Substantia nigra (tissue), 51 donors: ENCODE measurements at places on chromosomes 3 and 15.
A peak's percentile ranks its signal among the peaks of the same experiment; 100 is the strongest.

DNA sequence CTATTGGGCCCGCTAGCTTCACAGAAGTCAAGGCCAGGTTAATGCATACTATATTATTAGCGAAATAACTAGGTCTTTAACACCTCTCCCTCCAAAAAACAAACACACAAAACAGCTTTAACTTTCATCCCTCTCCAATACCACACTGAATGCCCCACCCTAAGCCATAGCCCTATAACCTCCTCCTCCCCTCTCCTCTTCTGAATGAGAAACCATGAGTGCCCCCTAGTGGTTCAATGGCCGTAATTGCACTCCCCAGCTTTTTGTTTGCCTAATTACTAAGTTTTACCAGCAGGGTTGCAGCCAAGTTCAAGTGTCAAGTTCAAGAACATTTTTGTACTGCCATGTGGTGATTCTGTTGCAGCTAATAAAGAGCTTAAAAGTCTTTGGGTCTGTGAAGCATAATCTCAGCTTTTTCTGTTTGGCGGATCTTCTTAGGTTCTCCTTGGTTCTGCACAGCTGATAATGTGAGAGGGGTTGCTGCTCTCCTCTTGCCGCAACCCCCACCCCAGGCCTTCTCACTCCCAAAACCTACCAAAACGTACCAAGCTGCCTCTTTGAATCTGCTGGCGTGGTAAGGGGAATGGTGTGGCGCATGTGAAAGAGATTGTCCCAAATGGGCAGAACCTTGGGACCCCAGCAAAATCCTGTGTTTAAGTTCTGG, 57.9 kb downstream of the RPL22L1 start:
- DNase-seq, result peak; percentile 67

GRCh38 chr3:172530101-172530561, 6.9 kb upstream of the TNFSF10 start:
- DNase-seq, result no peak

GRCh38 chr15:90295270-90295648, 29.8 kb downstream of the NGRN start:
- DNase-seq, result no peak

GRCh38 chr3:184642631-184643285, 69.1 kb downstream of the MAGEF1 start:
- DNase-seq, result no peak

DNA sequence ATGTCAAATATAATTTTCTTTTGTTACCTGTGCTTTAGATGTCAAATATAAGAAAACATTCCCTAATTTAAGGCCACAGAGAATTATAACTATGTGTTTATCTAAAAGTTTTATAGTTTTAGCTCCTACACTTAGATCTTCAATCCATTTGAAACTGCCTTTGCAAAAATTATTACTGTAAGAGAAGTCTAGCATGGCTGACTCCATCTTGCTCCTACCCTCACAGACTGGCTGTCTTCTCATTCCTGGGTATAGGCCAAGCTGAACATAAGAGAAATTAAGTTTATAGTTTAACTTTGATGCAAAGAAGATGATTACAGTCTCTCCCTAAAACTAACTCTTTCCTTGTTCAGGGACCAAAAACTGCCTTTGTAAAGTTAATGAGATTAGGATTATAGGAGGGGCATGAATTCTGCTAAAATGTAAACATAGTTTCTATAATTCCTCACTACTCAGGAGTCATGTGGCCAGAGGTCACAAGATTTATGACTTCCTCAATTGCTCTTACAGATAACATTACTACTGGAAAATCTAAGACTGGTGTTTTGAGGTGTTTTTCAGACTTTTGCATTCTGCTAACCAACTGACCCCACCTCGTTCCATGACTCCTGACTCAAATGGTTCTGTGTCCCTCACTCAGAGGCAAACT, 184.0 kb downstream of the BCHE start:
- DNase-seq, result no peak

DNA sequence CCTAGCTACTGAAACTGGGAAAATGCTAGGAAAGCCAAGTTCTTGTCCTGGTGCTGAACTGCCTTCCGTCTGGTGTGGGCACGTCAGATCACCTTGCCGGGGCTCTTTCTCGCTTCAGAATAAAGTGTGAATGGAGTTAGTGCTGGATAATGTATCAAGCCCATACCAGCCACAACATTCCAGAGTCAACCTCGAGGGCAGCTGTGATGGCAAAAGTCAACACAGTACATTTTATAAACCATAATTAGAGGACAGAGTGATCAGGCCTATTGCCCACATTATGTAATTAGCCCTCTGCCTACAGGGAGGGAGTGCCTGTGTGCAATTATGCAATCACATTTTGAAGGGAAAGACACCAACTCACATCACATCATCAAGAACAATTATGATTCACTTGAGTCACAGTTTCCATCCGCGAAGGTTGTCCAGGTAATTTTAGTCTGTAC, 165.2 kb downstream of the RORA start:
- DNase-seq, result no peak

- no peak for DNase-seq
Measured at GRCh38 chr15:78977091-78977571, 32.3 kb upstream of the CTSH start.

DNA sequence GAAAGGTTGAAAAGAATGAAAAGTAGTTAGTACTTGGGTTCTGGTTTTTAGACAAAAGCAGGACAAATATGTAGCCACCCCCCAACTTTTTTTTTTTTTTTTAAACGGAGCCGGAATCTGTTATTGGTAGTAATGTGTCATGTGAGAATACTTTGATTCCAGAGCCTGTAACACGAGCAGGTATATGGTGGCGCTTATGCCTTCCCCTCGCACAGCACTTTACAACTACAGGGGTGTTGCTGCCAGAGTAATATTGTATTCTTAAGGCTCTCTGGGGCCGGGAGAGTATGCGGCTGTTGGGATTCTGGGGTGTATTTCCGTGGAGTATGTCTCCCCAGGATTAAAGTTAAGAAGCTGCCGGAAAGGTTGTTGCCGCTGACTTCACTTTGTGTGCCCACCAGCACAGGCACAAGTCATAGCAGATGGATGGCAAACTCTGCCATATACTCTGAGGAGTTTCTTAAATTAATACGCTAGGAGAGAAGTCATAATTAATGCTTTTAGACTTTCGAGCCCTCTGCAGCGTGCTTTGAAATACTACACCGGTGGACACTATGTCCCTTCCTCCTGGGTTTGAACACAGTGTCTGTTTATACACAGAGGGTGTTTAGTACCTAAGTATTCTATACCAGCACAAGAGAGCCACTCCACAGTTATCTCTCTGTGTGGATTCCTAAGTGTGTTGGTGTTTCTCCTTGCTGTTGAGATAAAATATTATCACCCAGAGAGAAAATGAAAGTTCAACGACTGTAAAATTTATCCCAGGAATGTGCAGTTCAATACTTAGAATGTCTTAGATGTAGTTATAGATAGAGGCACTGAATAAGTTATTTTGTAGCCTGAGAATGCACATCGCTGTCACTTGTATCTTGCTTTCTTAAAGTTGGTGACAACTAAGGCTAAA, 1.4 kb downstream of the MBNL1 start:
- no peak for DNase-seq

- DNase-seq, result no peak
Measured at GRCh38 chr3:23496165-23496564, 293.0 kb downstream of the UBE2E2 start.

DNA sequence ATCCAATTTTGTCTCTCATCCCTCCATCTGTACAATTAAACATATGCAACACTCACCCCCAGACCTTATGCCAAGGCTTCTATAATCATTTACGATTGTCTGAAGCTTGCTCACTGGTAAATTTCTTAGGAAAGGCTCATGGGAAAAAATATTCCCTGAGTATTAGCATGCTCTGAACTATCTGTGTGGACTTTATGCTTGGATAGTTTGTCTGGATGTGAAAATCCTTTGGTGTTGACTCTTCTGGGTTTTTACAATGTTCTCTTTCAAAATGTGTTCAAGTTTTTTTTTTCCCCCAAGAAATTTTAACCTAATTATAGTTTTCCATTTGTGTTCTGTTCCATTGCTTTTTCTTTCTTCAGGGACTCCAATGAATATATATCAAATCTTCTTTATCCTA, 19.9 kb upstream of the TTBK2 start:
- DNase-seq, result no peak

GRCh38 chr15:74795966-74796625, 14.2 kb downstream of the CSK start:
- DNase-seq, result no peak

- no peak for DNase-seq
Measured at GRCh38 chr3:178392511-178392926, 143.7 kb upstream of the KCNMB2 start.

DNA sequence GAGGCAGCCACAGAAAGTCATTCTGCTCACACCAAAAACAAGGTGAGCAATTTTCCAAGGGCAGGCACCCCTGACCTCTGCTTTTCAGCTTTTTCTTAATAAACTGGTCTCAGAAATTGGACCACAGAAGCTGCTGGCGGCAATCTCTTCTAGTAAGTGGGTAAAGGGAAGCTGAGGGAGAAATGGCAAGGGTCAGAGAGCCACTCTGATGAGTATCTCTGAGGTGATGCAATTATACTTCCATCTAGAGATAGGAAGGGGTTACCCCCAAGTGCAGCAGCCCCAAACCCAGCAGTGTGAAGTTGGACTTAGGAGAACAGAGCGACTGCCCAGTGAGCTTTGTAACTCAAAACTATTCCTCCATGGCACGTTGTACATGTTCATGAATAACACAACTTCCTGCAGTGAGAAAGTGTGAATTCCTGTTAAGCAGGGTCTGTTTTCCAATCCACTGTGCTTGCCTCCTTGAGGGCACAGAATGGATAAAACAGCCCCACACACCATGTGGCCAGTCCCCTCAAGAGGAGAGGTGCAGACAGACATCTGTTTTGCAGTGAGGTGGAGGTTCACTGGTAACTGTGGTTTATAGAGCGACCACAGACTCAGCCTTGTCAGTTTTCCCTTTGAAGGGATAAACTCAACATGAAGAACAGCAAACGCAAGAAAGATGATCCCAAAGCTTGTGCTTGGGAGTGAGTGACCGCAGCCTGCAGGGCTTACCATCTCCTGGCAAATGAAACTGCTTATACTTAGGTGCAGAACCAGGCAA, 683.4 kb upstream of the CFAP20DC start:
- DNase-seq, result no peak

DNA sequence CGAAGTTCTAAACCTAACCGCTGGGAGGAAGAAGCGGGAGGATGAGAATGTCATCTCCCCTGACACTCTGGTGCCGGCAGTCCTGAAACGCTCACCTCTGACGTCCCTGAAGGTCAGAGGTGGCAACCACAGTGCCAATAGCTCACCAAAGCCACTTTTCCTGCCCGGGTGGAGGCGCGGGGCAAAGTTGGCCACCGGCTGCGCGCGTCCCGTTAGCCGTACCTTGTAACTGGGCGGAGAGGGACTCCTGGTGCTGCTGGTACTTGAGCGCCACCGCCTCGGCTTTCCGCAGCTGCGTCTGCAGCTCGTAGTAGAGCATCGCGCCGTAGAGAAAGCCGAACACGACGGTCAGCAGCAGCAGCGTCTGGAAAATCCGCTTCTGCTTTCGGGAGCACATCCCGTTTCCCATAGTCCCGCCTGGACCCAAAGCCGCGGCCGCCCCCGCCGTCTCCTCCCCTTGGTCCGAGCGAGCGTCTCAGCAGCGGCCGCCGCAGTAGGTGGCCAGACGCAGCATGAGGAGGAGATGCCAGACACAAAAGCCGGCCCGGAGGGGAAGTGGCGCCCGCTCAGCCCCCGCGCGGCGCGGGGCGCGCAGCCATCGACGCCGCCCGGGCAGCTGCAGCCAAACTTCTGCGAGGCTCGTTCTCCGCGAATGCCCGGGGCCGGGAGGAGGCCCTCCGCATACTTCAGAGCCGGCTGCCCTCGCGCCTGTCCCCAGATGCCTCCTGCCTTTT, 680 bp downstream of the GOLIM4 start:
- DNase-seq, result peak; percentile 67

GRCh38 chr15:41557673-41558399, 1.2 kb upstream of the TYRO3 start:
- peak; percentile 79 for DNase-seq

GRCh38 chr3:151896246-151897012, 23.0 kb downstream of the SUCNR1 start:
- no peak for DNase-seq

DNA sequence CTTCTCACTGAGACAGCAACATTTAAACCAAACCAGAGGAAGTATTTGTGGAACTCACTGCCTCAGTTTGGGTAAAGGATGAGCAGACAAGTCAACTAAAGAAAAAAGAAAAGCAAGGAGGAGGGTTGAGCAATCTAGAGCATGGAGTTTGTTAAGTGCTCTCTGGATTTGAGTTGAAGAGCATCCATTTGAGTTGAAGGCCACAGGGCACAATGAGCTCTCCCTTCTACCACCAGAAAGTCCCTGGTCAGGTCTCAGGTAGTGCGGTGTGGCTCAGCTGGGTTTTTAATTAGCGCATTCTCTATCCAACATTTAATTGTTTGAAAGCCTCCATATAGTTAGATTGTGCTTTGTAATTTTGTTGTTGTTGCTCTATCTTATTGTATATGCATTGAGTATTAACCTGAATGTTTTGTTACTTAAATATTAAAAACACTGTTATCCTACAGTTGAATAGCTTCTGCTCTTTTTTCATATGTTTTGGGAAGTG, 23.3 kb downstream of the CLDN18 start:
- no peak for DNase-seq

- no peak for DNase-seq
Measured at GRCh38 chr15:41819455-41820050, 8.3 kb upstream of the JMJD7 start.

DNA sequence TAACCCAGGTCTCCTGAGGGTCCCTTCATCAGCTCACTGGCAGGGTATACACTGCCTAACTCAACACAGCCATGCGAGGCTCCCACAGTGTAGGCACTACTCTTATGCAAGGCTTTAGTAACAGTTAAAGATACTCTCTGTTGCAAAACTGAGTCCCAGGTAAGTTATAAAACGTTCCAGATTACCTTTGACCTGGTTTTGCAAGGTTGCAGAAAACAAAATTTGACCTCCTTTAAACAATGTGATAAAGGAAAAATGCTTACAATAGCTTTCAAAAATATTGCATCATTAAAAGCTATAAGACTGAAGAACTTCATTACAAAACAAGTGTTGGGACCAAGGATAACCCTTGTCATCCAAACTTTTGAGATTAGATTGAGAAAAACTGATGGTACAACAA, 5.5 kb downstream of the SLC27A2 start:
- no peak for DNase-seq
